ENCODE measurements at places on chromosomes 3 and 15.
A peak's percentile ranks its signal among the peaks of the same experiment; 100 is the strongest.

GRCh38 chr3:148379763-148380382 is 317.8 kb upstream of the AGTR1 start:
- no peak for DNase-seq

DNA sequence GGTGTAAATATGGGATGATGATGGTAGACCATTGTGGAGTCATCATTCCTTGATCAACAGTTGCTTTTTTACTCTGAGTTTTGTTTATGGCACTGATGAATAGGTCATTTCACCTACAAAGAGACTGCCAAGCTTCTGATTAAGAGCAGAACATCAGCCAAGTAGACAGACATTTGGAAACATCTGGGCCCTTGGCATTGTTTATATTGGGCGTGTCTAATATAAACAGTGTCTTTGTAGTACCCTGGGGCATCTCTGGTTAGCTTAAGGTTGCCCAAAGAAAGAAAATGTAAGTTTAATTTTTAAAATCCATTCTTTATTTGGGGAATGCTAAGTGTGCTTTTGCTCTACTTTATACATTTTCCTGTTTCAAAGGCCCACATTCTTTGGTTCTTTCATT is 377.0 kb downstream of the FEZF2 start:
- DNase-seq: no peak

- no peak for DNase-seq
Observed at GRCh38 chr15:71228403-71228802, 113.1 kb downstream of the THSD4 start.

DNA sequence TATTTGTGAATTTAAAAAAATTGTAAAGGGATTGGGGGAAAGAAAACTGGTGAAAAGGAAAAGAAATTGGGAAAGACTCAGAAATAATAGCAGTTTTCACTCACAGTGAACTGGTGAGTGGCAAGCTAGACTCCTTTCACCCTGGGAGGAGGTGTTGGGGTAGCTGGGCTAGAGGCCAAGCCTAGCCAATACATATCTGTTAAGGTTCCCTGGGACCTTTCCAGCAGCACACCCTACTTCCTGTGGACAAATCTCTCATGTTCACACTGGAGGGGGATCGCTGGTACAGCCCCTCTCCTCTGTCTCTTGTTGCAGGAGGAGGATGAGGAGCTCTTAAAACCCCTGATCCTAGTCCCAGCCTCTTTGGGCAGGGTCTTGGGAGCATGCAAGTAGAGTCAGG is 3.7 kb upstream of the RPP25 start:
- DNase-seq: no peak

DNA sequence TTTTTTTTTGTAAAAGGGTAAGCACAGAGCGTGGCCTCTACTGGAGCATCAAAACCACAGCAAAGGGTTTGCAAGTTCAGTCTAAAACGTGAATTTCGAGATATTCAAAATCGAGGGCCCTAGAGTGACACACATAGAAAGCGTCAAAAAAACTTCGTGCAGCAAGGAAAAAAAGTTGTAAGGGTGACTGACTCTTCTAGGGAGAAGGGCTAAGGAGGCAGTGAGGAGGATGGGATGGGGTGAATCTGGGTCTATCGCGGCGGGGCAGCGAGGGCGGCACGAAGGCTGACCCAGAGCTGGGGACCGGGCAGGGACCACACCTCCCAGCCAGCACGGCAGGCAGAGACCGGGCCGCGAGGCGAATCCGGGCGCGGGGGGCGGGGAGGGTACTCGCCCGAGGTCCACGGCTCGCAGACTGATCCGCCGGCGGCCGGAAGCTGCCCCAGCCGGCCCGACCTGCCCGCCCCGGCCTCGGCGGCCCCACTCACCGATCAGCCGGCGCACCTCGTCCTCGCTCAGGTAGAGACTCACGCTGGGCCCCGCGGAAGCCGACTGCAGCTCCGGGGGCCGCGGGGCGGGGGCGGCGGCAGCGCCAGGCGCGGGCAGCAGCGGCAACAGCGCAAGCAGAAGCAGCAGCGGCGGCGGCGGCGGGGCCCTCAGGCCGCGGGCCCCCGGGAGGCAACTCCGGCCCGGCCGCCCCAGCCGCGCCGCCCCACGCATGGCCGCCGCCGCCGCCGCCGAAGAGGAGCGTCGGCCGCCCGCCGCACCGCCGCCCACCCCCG is 533 bp downstream of the RYK start:
- DNase-seq: peak; percentile 35

GRCh38 chr3:1010228-1010627 is 82.6 kb upstream of the CNTN6 start:
- DNase-seq: no peak

GRCh38 chr15:29589416-29589815 is 232.9 kb downstream of the TJP1 start:
- DNase-seq: no peak

DNA sequence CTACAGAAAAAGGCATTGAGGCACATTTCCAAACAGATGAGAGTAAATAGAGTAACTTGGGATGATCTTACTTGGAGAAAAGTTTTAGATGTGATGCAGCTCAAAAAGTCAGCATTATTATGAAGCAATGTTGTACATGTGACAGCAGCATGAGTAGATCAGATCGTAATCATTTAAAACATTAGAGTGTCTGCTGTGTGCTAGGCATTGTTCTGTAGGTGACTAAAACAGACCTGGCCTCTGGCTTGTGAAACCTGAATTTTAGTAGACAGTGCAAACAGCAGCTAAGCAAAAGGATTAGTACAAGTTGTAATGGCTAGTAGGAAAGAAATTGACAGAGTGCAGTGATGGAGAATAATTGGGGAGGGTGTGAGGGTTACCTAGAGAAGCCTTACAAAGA is 15.1 kb downstream of the UBE2E1 start:
- no peak for DNase-seq

DNA sequence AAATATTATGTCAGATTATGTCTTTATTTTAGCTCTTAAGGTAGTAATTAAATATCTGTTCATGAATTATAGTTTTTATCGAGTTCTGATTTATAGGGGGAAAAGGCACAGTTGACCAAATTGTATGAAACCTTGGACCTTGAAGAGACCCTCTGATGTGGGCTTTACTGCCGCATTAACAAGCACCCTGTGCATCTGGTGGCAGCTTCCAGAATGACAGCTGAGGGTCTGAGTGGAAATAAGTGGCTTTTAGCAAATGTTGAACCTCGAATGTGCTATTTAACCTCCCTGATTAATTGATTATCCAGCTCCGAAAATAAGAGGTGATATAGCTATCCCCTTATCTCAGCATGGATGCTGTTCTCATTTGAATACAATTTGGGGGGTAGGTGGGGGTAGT is 87.0 kb downstream of the TMEM108 start:
- DNase-seq: no peak

DNA sequence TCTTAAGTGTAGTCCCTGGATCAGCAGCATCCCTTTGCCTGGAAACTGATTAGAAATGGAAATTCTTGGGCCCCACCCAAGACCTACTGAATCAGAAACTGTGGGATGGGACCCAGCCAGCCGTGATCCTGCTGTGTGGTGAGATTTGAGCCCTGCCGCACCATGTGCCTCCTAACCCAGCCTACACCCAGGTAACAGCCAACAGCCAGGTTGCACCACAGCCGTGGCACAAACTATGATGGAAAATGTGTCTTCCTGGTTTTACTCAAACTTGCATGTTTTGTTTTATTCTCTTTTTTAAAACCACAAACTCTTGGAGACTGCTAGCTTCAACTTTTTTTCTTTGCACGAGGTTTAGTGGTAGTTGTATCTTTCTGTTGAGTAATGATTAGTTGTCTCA is 2.6 kb downstream of the LIMD1 start:
- DNase-seq: no peak

GRCh38 chr3:61631108-61631769 is 69.9 kb downstream of the PTPRG start:
- DNase-seq: no peak

- no peak for DNase-seq
Observed at GRCh38 chr15:29220852-29221251, 48.8 kb downstream of the NSMCE3 start.

GRCh38 chr15:87633525-87633924 is 623.0 kb downstream of the NTRK3 start:
- DNase-seq: no peak

DNA sequence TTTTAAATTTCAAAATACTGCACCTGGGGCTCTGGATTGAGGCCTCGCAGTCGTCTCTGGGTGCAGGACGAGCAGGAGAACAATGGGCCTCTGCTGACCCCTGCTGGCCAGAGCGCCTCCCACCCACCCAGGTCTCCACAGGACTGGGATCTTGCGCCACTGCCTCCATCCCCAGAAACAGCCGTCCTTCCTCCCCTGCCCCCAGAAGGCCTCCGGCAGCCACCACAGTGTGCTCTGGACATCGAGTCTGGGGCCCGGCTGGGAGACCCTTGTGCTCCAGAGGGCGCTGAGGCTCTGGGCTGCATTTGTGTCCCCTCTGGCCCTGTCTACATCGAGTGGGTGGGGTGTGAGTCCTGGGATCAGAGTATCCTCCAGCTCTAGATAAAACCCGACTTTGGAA is 6.7 kb upstream of the ACSBG1 start:
- peak; percentile 94 for DNase-seq

DNA sequence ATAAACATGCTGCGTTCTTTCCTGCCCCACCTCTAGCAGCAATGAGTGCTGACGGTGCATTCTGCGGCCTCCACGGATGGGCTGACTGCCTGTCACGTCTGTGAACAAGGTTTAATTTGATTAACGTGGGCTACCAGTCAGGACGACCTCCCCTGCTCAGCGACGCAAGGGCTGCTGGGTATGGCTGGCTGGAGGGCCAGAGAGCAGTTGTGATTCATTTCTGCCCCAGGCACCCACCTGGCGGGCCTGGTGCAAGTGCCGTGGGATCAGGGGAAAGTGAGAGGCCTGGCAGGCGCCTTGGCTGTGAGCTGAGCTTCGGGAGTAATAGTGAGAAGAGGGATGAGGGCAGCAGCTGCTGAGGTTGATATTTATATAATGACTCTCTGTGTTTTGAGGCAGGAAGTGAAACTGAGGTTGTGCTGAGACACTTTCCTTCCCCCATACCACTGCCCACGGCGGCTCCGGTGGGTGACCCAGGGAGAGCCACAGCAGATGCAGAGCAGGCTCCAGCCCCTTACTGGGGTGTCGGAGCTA is 190.4 kb upstream of the BCL6 start:
- peak; percentile 27 for DNase-seq

DNA sequence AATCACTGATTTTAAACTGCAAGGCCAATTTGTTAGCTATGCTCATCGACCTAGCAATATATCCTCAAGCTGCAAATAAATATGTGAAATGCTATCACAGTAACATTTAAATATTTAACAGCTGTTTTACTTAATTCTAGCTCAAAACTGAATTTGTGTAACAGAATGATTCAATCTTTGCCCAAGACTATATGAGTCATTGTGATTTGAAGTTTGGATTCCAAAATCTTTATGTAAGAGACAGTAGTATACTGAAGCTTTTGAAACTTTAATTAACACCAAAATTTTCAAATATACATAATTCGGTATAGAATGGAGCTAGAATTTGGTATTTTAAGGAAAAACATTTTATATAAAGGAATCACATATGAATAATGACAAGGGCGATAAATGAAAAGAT is 603.0 kb upstream of the ROBO2 start:
- DNase-seq: no peak

- DNase-seq: no peak
Observed at GRCh38 chr3:68017069-68017468, 362.7 kb upstream of the SUCLG2 start.

GRCh38 chr3:116939091-116939490 is 229.5 kb downstream of the TUSC7 start:
- no peak for DNase-seq

GRCh38 chr15:88657326-88658069 is 18.7 kb downstream of the ISG20 start:
- DNase-seq: no peak

DNA sequence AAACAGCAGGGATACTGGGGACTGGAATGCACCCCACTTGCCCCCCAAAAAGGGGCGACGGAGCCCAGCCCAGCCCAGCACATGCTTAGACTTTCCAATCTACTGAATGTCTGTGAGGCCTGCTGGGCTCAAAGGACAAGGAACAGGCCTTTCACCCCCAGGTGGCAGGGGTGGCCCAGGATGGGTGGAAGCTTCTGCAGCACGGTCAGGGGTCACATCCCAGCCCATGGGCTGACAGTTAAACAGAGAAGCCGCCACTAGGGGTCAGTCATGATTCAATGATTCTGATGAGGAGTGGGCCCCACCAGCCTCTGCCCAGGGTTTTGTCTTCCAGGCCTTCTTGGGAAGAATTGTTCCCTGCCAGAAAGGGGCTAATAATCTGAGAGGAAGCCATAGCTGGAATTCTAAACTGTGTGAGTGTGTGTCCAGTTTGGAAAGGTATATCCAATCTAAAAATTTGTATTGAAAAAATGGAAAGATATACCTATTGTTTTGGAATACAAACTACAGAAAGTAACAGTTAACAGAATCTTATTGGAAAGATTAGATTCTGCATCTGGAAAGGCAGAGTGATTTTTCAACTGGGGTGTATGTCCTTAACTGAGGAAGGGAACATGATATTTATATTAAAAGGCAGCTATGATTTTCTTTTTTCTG is 2.2 kb downstream of the CHRNB4 start:
- DNase-seq: peak; percentile 74

DNA sequence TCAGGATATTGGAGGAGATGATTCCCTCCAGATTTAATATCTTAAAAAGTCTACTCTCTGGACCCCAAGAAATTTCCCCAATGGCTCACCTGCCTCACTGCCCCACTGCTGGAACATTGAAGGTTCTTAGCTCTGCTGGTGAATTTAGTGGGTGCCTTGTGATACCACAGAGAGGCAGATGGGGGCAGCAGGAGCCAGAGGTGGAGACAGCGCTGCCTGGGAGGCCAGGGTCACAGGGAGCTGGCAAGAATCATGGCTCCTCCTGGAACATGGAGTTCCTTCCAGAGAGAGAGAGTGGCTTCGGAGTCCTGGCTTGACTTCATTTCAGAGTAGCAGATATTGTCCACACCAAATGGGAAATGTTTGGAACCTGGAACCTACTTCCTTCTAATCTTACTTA is 263.5 kb upstream of the CFAP20DC start:
- peak; percentile 17 for DNase-seq

DNA sequence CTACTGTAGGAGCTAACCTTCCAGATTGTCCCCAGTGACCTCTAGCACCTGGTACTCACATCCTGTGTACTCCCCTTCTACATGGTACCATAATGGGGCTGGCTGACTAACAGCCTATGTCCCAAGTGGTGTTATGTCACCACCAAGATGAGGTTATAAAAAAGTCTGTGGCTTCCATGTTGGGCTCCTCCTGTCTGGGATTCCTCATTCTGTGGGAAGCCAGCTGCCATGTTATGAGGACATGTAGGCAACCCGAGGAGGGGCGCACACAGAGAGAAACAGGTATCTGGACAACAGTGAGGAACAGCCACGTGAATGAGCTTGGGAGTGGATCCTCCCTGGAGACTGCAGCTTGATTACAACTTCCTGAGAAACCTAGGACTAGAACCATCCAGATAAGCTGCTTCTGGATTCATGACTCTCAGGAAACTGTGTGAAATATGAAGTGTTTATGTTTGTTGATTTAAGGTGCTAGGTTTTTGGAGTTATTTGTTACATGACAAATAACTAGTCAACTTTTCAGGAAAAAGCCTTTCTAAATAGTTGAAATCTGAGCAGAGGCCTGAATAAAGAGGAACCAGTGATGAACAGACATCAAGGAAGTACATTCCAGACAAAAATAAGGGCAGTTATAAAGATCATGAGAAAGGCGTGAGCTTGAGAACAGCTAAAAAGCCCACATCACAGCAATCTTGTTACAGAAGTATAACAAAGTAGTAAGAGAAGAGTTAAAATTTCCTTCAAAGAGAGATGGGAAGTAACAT is 21.7 kb downstream of the GOLIM4 start:
- DNase-seq: no peak

GRCh38 chr3:164155400-164155799 is 922.9 kb downstream of the SI start:
- no peak for DNase-seq

Data from GM19239 (cell line).